ENCODE measurements at places on chromosomes 12 and 14. TPM values are rescaled to one million over a fixed set of nuclear protein-coding genes. Genes with fewer than 3 reads are reported as not detected.

RAB3IP gene
- total RNA-seq, result 12.9 TPM

DNA sequence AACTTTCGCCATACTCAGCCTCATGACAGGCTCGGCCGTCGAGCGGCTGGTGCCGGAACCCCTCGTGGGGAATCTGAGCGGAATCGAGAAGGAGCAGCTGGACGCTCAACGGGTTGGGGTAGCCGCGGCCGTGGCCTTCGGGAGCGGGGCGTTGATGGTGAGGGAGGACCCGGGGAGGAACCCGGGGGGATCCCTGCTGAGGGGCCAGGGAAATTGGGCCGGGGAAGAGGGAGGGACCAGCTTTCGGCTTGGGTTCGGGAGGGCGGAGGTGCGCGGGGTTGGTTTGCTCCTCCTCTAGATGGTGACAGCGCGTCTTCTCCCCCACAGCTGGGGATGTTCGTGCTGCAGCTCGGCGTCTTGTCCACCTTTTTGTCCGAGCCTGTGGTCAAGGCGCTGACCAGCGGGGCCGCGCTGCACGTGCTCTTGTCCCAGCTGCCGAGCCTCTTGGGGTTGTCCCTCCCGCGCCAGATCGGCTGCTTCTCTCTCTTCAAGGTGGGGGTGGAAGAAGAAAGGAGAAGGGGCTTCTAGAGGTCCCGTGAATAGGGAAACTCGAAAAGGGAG lies 9.8 kb downstream of the ARHGEF25 start:
- DNase-seq, result no peak

DNA sequence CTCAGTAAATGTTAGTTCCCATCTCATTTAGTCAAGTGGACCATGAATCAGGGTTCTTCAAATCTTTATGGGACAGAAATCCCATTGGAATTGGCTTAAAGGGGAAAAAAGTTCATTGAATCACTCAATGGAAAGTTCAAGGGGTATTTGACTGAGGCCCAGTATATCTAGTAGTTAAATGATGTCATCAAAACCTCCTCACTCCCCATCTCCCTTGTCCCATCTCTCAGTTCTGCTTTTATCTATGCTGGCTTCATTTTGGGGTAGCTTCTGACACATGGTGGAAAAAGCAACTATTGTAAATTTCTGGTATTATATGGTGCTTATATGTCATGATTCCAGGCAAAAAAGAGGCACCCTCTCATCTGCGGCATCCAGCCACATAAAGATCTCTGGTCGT lies 51.9 kb downstream of the DAAM1 start:
- DNase-seq, result no peak

SLCO1B3 gene
- not detected for total RNA-seq

ADAM20 gene
- total RNA-seq, result 0.47 TPM

DNA sequence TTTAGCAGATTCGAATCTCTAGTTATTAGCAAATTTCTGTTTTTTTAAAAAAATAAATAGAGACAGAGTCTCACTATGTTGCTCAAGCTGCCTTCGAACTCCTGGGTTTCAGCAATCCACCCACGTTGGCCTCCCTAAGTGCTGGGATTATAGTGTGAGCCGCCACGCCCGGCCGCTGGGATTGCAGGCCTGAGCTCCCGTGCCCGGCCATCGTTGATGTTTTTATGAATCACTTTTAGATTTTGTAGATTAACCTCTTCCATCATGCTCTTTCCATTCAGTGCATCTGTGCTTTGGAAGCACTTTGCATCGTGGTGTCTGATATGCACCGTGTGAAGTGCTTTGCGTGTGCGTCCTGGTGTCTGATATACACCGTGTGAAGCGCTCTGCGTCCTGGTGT lies 20.9 kb downstream of the PGAM5 start:
- DNase-seq, result no peak

GRIP1 gene
- 0.39 TPM for total RNA-seq

DNA sequence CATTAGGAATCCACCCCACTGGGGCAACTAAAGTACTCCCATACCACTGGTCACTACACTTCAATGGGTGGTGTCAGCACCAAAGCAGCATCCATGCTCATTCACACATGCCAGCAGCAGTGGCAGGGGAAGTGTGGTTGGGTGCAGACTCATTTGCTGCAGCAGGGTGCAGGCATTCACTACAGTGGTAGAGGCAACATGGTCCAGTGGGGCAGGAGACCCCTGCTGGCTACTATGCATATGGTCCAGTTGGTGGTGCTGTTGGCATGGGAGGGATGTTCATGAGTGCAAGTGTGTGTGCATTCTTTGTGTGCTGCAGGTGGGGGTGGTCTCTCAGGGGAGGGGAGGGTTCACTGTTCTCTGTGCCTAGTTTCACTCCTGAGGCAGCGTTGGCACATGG lies 908.4 kb upstream of the NOVA1 start:
- DNase-seq, result no peak

GRCh38 chr14:94374116-94374515 lies 14.3 kb downstream of the SERPINA1 start:
- DNase-seq, result no peak

DNA sequence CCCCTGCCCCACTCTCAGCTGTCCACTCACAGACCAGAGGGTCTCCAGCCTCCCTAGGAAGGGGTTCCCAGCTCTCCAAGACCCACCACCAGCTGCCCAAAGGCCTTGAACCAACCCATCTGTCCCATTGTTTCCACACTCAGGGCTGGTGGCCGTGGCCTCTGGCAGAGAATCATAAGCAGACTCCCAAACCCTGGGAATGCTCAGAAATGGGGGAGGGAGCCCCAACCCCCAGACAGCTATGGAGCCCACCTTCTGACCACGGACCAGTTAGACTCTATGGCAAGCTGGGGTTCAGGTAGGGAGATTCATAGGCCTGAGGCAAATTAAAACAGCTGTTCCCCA lies 280.0 kb downstream of the DPF3 start:
- no peak for DNase-seq

GRCh38 chr14:79332504-79333197 lies 878.7 kb downstream of the DIO2 start:
- no peak for DNase-seq

- DNase-seq, result no peak
Observed at GRCh38 chr14:58884442-58884841, 246.7 kb downstream of the DACT1 start.

C12orf54 gene
- total RNA-seq, result not detected

EIF2S3B gene
- total RNA-seq, result 2.3 TPM

CIDEB gene
- 2.0 TPM for total RNA-seq

DNA sequence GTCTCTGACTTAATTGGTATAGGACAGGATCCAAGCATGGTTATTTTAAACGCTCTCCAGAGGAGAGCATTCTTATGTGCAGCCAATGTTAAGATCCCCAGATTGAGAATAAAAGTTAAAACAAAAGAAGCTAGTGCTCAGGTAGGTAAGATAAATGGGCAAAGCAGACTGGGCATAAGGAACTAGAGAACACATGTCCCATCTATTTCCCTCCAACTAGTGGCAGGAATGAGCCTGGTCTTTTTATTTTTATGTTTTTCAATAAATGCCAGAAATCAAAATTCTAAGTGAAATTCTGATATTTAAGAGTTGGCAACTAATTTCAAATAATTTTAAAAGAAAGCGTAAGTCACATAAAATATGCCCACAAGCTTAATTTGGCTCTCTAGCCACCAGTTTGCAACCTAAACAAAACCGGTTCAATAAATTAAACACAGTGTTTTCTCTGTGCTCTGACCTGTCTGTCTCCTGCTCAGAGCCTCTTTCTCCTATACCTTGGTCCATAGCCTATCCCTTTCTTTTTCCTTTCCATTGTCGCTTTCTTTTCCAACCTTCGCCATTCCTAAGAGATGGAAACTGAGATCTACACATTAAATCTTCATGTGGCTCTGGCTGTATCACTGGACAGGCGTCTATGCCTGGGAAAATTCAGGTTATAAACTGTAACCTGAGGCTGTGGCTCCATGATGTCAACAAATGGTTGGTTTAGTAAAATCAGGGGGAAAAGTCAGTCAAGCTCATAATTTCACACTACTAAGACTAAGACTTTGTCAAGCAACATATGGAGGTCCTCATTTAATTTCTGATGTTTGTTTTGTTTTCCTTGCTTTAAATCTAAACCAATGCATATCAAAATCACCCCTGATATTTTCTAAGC lies 5.5 kb downstream of the SLC38A1 start:
- no peak for DNase-seq

SDR9C7 gene
- not detected for total RNA-seq

GRCh38 chr12:56749359-56749758 lies 2.8 kb downstream of the PRIM1 start:
- no peak for DNase-seq

GRCh38 chr12:80056232-80056631 lies 43.1 kb upstream of the OTOGL start:
- no peak for DNase-seq

GRCh38 chr14:23054000-23054811 lies 3.1 kb downstream of the CDH24 start:
- DNase-seq, result no peak

GRCh38 chr14:106875503-106875902 lies 1349.1 kb downstream of the TMEM121 start:
- no peak for DNase-seq

STYK1 gene
- 1.7 TPM for total RNA-seq

- DNase-seq, result peak; percentile 77
Observed at GRCh38 chr12:96237465-96238077, 43.4 kb downstream of the ELK3 start.

GRCh38 chr14:69475194-69475818 lies 9.2 kb upstream of the PLEKHD1 start:
- DNase-seq, result no peak

DNA sequence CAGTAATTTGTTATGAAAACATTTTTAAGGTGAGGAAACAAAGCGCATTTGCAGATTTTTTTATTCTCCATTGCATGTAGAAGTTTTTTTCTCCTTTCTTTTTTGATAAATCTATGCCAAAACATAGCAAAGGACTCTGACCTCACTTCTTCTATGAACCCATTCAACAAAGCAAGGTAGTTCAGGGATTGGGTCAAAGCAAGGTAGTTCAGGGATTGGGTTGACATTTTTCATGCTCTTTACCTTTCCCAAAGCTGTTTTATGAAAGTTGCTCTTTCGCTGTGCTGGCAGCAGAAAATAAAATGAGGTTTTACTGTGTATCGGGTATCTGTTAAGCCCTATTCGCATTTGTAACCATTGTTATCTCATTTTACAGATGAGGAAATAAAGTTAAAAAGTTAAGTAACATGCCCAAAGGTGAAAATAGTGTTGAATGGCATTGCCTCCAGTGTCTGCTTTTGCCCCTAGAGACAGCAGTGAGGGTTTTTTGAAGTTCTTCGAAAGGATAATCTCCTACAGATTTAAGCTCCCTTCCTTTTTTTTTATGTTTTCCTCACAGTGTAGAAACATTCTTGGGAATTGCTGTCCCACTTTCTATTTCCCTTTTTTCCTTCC lies 10.6 kb downstream of the STRAP start:
- no peak for DNase-seq

DNA sequence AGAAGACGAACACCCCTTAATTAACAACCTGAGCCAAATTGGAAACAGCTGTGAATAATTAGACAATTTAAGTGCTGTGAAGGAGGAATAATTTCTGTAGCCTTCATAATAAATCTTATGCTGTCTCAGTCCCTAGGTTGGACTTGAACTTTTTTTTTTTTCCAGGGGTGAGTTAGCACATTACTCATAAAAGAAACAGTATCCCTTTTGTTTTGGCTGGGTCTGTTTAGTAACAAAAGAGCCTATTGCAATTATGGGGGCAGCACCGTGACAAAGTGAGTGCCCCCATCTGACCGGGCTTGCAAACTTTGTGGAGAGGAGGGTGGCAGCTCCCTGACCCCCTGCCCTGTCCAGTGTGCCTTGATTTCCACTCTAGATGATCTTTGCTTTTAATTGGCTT lies 167.4 kb downstream of the DICER1 start:
- DNase-seq, result no peak

DNA sequence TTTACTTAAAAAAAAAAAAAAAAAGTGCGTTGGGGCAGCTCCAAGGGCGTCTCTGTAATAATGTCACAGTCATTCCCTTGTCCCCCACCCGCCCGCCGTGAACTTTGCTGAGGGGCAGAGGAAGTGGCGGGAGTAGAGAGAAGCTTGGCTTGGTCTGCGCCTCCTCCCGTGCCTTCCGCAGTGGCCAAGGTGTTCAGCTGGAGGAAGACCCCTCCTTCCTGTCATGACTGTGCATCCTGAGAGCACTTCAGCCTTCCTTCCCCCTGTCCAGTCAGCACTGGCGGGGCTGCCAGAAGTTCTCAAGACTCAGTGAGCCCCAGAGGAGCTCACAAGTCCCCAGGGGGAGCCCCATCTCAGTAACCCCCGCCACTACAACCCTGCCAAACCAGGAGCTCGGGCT lies 32.2 kb downstream of the AACS start:
- no peak for DNase-seq

GRCh38 chr14:61222388-61222787 lies 58.8 kb downstream of the TMEM30B start:
- DNase-seq, result no peak

GRCh38 chr12:76201758-76202157 lies 117.3 kb upstream of the NAP1L1 start:
- no peak for DNase-seq

DNA sequence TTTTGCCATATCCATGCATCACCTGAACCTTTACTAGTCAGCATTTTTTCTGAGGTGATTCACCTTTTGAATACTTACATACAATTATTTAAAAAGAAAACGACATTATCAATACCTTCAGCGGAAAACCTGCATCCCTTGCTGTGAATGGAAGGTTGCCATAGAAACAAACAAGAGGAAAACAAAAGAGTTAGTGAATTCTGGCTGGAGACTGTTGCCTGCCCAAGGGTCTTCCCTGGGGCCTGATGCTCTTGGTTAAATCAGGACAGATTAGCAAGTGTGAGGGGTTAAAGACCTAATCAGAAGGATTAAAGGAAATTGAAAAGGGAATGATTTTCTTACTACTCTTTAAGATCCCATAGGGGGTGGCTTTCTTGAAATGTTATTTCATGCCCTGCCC lies 96.0 kb upstream of the WSCD2 start:
- no peak for DNase-seq

- DNase-seq, result no peak
Observed at GRCh38 chr12:59646636-59647035, 50.8 kb downstream of the SLC16A7 start.

GRCh38 chr12:96502949-96503532 lies 13.7 kb downstream of the CFAP54 start:
- no peak for DNase-seq

KCNMB4 gene
- total RNA-seq, result 2.2 TPM

TEX52 gene
- not detected for total RNA-seq

- no peak for DNase-seq
Observed at GRCh38 chr14:92121670-92122350, at the start of the genes CPSF2 and NDUFB1. Gene CPSF2, plus strand, starts transcription at chr14:92121969. Its CDS starts 9,016 bp downstream, at chr14:92130985. Gene NDUFB1, minus strand, starts transcription at chr14:92121706. Its CDS starts 4,069 bp downstream, at chr14:92117637.

RTL1 gene
- not detected for total RNA-seq

DNA sequence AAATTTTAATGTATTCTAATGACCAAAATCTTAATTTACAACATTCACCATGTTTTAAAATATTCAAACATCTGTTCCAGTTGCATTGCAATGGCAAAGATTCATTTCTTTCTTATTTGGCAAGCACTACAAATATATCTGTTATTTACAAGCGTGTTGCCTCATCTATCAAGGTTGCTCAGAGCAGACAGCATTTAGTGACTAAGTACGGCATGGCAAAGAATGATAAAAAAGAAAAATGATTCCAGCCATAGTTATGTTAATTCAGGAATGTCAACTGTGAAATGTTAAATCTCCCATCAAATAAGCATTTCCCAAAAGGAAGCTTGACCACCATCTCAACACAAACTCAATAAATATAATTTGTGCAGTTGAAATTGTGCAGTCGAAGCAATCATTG lies 312.1 kb downstream of the SEC23A start:
- no peak for DNase-seq

- DNase-seq, result peak; percentile 9
Observed at GRCh38 chr12:125143491-125143890, 78.3 kb downstream of the AACS start.

- no peak for DNase-seq
Observed at GRCh38 chr12:111887926-111888745, 46.1 kb downstream of the MAPKAPK5 start.

RNF31 gene
- 77.5 TPM for total RNA-seq

PMEL gene
- total RNA-seq, result 1.1 TPM

- no peak for DNase-seq
Observed at GRCh38 chr14:24277606-24278321, 6.4 kb upstream of the RABGGTA start.
